ENCODE measurements at places on chromosomes 13 and 19. TPM values are rescaled to one million over a fixed set of nuclear protein-coding genes. Genes with fewer than 3 reads are reported as not detected.

PLEKHJ1 gene
- total RNA-seq = 61.1 TPM

SHD gene
- total RNA-seq = not detected

CLEC11A gene
- total RNA-seq = 8.8 TPM

KIR2DL4 gene
- 6.0 TPM for total RNA-seq

CEACAM7 gene
- total RNA-seq = not detected

C1QTNF9 gene
- 0.28 TPM for total RNA-seq

FBXO27 gene
- 1.9 TPM for total RNA-seq

GSX1 gene
- not detected for total RNA-seq

FCGBP gene
- total RNA-seq = 18.9 TPM

DNA sequence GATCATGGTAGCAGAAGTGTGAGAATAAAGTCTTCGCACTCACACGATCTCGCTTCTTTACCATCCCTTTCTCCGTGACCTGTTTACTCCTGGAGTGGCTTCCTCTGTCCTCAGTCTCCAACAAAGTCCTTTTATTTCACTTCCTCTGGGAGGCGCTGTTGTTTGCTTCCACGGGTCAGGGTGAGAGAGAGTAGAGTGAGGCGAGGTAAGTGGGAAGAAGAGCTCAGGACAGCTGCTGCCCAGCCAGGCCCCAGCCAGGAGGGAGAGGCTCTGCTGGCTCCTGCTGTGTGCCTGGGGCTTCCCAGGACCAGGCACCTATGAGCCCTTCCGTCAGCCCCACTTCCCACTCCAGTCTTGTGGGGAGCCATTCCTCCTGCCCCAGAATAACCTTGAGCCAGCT lies 242.1 kb downstream of the FGF9 start:
- DNase-seq = no peak

- no peak for DNase-seq
These were observed 383.6 kb downstream of the UQCRFS1 start for GRCh38 chr19:28829359-28829758.

DNA sequence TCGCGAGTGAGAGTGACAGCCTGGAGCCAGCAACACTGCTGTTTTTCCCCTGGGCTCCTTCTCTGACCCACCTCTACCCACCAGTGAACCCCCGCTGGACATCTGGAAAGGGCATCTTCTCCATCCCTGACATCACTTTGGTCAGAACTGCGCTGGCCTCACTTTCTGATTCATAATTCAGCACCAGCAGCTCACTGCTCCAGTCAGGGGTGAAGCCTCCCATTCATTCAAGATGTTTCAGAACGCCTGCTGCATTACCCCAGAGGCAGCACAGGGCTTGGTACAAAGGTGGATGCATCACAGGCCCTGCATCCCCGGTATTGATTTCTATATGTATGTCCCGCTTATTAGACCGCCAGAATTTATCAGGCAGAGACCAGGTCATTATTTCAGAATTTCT lies 182.8 kb upstream of the TSHZ3 start:
- no peak for DNase-seq

- no peak for DNase-seq
These were observed 46.3 kb downstream of the CCNE1 start for GRCh38 chr19:29858000-29858596.

DNA sequence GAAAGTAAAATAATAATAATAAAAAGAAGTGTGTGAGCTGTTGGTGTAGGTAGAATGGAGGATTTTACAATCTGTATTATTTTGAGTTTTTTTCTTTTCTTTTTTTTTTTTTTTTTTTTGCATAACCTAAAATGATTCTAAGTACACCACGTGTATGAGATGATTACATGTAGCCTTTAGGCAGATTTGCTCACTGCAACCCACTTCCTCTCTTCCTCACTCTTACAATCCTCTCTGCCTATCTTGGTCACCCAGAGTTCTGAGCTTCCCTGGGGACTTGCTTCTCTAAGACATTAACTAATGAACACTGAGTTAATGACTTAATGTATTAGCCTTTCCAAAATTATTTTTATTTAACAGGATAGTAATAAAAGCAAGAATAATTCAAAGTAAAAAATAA lies 1169.6 kb downstream of the EFNB2 start:
- no peak for DNase-seq

GRCh38 chr13:21960108-21960507 lies 289.2 kb downstream of the FGF9 start:
- no peak for DNase-seq

- no peak for DNase-seq
These were observed 732 bp upstream of the MAP1S start for GRCh38 chr19:17718550-17718946.

GRCh38 chr13:73073050-73073449 lies 14.2 kb downstream of the KLF5 start:
- DNase-seq = no peak

DNA sequence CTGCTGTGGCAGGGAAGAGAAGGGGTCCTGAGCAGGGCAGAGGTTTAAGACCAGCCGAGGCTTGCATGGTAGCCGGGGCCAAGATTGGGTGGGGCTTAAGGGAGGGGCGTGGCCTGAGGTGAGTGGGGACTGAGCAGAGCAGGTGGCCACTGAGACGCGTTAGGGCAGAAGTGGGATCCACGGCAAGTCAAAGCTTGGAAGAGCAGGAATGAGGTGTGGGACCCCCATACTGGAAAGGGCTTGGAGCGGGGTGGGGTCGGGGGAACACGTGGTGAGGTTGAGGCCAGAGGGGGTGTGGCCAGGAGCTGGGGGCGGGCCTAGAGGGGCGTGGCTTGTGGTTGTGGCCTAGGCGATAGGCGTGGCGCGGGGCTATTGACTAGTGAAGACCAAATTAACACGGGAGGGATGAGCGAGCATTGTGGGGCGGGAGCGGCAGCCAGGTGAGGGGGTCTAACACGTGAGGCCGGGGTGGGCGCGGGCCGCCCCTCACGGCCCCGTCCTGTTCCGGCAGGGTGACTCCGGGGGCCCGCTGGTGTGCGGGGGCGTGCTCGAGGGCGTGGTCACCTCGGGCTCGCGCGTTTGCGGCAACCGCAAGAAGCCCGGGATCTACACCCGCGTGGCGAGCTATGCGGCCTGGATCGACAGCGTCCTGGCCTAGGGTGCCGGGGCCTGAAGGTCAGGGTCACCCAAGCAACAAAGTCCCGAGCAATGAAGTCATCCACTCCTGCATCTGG lies 3.3 kb downstream of the CFD start:
- DNase-seq = peak; percentile 92

DNA sequence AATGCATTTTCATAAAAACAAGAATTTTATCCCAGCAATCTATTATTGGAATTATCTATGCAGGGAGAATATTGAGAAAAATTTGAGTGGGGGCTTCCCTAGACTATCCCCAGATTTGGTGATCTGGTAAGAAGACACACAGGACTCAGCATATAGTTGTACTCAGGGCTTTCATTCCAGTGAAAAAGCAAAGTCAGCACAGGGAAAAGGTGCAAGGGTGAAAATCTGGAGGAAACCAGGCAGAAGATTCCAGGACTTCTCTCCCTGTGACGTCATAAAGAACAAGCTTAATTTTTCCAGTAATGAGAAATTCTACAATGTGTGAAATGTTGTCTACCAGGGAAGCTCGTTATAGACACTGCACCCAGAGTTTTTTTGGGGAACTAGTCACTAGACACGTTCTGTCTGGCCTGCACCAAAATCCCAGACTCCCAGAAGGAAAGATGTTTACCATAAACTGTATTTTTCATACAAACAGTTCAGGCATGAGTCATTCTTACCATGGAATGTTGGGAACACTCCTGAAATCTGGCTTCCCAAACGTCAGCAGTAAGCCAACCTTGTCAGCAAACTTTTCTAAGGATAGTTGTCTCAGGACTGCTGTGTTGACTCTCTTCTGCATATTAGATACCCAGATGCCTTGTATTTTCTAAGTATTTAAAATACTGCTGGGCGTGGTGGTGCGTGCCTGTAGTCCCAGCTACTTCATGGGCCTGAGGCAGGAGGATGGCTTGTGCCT lies 107.4 kb downstream of the DNAJC3 start:
- DNase-seq = no peak

DNA sequence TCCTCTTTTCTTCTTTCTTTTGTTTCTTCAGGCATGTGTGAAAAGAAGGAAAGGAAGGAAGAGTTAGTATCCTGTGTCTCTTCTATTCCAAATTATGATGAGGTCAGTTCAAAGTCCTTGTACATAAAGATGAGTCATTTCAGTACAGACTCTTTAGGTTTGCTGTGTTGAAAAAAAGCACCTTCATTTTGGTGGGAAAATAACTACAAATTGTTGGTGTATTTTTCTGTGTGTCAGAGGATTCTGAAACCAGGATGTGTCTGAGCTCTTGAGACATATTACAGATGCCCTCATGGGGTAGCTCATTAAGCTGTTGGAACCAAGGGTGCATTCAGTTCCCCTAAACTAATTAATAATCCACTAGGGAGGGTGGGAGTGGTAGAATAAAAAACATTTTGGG lies 5.8 kb upstream of the HSPH1 start:
- no peak for DNase-seq

DNA sequence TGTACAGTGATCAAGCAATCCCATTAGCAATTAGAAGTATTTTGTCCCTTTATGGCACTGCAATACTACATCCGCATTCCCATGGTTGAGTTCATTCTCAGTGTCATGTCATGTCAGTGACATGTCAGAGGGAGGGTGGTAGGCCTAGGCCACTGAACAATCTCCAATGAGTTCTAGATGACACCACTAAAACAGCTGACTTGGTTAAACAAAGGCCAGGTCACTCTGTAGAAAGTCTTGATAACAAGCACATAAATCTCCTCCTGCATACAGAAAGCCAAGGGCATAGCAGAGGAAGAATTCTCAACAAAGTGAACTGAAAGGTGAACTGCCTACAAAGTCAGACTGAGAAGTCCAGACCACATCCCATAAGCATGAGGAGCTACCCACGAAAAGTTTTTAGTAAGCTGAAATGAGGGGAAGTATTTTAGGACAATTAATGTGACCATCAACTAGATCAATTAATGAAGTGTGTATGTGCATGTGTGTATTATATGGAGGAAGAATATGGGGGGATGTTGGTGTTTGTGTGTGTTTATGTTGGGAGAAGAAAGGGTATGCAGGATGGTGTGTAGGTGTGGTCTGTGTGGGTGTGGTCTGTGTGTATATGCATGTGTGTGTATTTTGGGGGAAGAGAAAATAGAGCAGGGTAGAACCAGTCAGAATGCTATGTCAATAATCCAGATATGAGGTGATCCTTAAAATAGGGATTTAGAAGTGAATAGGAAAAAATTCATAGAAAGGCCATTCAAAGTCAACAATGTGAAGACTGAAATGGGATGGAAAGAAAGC lies 67.7 kb downstream of the TBC1D4 start:
- DNase-seq = no peak

DNA sequence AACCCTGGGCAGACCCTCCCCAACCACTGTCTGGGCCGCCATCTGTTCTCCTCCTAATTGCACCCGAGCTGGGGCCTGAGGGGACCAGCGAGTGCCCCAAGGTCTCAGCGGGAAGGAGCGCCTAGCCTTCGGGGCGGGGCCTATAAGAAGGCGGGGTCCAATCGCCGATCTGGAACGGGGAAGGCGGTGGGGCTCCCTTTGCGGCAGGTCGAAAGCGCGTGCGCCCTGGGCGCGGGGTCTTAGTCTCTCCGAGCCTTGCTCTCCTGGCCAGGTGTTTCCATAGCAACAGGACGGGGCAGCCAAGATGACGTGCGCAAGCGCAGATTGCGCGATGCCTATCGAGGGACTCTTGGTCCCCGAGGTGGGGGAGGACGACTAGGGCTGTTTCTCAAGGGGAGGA lies 2.8 kb downstream of the MAST1 start:
- no peak for DNase-seq

DNA sequence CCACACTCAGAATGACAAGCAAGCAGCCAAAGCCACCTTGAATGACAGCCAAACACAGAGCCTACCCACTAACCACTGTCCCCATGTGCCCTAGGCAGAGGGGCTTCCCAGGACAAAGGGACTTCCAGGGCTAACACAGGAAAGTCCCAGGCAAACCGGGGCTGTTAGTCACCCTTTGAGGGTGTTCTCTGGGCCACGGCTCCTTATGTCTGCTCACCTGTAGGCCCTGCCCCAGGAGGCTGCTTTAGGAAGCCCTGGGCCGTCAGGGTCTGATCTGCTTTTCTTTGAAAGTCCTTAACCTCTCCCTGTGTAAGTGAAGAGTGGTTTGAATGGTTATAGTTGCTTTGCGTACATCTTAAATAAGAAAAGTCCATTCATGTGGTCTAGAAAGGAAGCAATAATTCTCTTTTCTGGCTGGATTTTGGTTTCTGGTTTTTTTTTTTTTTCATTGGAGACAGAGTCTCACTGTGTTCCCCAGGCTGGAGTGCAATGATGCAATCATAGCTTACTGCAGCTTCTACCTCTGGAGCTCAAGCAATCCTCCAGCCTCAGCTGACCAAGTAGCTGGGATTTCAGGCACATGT lies 161.4 kb downstream of the EFNB2 start:
- no peak for DNase-seq

GRCh38 chr19:28489776-28490175 lies 723.2 kb downstream of the UQCRFS1 start:
- DNase-seq = peak; percentile 19

DNA sequence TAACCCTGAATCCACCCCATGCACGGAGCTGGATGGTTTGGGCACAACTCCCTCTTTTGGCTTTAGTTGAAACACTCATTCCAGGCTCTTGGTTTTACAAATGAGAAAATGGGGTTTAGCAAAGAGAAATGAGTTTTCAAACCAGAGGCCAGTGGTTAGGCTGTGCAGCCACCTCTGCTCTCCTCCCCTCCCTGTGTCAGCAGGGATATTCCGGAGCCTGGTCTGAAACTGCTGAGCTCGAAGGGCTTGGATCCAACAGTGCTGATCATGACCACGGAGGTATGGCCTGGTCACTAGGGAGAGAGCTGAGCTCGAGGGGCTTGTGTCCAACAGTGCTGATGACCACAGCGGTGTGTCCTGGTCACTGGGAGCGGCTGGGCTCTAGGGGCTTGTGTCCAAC lies 41.5 kb downstream of the ZNF787 start:
- peak; percentile 25 for DNase-seq

DNA sequence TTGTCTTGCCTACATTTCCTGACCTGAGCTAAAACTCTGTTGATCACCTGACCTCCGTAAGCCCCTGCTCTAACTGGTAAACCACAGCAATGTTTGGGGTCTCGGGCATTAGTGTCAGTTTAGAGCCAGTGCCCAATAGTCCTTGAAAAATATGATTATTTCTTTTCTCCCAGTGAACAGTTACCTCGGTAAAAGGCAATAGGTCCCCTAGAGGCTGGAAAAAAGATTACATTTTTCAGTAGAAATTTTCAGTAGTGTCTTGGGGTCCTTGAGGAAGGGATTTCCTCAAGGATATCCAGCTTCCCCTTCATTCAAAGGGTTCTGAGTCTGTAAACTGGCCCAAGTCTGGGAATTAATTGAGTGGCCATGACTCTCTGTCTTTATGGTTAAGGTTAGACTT lies 177.5 kb downstream of the SLC7A1 start:
- no peak for DNase-seq

DNA sequence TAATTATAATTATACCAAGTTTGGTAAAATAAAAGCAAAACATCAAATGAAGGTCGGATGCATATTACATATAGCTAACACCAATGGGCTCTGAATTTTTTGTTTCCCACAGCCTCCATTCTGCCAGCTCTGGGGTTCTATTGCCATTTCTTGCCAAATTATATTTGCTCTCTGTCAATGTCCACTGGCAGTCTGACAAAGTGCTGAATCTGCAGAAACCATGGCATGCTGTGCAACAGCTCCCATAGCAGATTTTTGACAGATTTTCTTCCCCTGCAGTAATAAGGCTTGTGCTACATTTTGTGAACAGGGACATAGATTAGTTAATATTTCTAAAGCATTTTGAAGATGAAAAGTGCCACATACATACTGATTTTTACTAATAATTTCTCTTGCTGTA lies 1102.1 kb downstream of the DIAPH3 start:
- no peak for DNase-seq

- DNase-seq = no peak
These were observed 3.5 kb downstream of the SSC5D start for GRCh38 chr19:55491546-55492360.
